ENCODE measurements at places on chromosomes 3 and 15.

- no peak for DNase-seq
Observed at GRCh38 chr3:135992072-135992471, 26.5 kb downstream of the PPP2R3A start.

GRCh38 chr15:28058082-28058481, 41.0 kb downstream of the OCA2 start:
- DNase-seq, result no peak

GRCh38 chr3:100160521-100160920, 46.2 kb upstream of the FILIP1L start:
- no peak for DNase-seq

GRCh38 chr15:81255315-81255957, 58.8 kb downstream of the IL16 start:
- no peak for DNase-seq

- no peak for DNase-seq
Observed at GRCh38 chr3:31481697-31482096, 51.0 kb upstream of the STT3B start.

DNA sequence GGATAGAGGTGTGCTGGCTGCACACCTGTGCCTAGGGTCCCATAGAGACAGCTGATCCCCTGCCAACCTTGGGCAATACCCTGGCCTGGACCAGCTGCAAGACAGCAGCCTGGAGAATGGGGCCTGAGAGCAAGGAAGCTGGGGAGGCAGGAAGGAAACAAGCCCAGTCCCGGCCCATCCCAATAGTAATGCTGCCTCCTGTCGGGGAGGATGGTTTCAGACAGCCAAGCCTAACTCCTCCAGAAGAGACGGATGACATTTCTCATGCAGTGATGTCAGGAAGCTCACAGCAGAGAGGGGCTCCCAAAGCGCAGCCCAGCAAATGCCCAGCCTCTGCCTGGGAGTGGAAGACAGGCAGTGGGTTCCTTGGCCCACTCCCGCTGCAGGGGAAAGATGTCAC, 408.8 kb downstream of the OCA2 start:
- DNase-seq, result no peak

- DNase-seq, result no peak
Observed at GRCh38 chr15:36748366-36749115, 169.1 kb downstream of the CDIN1 start.

DNA sequence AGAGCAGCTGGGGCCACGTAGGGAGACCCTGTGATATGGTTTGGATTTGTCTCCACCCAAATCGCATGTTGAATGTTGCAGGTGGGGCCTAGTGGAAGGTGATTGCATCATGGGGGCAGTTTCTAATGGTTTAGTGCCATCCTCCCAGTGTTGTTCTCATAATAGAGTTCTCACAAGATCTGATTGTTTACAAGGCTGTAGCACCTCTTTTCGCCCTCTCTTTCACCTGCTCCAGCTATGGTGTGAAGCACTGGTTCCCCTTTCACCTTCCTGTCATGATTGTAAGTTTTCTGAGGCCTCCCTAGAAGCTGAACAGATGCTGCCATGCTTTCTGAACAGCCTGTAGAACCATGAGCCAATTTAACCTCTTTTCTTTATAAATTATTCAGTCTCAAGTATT, 198.9 kb upstream of the CBLB start:
- DNase-seq, result no peak

DNA sequence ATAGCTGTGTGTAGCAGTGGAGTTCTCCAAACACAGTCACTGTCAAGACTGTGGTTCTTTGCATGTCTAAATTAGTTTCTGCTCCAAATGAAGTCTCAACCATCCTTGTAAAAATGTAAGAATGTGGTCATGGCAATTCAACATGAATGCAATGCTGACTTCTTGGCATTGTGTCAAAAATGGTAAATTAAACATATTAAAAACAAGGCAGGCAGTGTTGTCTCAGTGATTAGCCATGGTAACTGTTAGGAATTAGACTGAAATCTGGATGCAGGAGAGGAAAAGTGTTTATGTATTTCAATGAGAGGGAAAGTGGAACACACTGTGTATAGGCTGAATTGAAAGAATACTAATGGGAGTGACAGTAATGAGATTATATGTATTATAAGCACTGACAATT, 597.2 kb downstream of the EDEM1 start:
- no peak for DNase-seq

- DNase-seq, result no peak
Observed at GRCh38 chr15:54206586-54207321, 228.5 kb downstream of the UNC13C start.

DNA sequence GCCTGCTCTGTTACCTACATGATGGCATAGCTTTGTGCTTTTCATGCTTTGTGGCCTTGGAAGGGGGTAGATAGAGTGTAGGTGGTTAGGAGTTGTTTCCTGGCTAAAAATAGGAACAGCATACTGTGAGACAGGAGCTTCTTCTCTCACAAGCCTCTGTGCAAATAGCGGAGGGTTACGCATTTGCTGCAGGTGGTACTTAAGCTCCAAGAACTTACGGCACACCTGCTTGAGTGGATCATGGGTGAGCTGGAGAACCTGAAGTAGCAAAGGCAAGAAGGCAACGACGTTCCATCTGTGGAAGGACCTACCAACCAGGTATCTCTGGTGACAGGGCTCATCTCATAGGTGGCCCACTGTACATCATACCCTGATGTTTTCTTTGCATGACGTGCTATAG, 66.0 kb downstream of the ST6GAL1 start:
- DNase-seq, result no peak

GRCh38 chr3:170022336-170022735, 15.5 kb upstream of the GPR160 start:
- no peak for DNase-seq

- DNase-seq, result no peak
Observed at GRCh38 chr3:59717679-59718205, 667.9 kb upstream of the CFAP20DC start.

DNA sequence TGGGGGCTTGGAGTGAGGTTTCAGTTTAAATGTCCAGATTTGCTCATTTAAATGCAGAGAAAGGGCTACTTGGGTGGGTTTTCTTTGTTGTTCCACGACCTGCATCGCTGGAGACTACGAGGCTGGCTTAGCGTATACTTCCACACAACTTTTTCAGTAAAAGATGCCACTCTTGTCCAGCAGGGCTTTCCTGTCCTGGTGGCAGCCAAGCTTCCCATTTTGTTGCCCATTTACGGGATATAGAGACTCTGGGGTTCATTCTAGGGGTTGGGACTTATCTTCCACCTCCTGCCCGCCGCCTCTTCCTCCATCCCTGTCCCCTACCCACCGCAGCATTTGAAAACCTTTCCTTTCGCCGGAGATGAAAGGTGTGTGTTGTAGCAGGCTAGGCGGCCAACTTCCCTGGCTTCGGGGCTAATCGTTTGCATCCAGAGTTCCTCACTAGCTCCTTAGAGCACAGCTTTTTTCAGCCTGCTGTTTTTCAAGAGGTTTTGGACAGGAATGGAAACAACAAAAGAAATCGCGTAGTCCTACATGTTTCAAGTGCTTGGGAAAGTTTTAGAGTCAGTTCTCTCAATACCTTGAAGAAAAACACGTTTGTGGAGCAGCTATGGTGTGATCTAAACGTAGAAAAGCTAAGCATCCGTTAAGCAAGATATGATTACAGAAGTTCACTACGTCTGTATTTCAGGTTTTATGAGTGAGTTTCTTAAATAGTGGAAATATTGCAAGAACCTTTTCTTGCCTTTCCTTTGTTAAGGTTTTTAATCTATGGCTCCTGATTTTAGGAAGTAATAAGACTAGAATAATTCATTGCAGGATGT, 843 bp downstream of the CHRNA5 start:
- DNase-seq, result no peak

All from CD4-positive, alpha-beta T cell treated with Interleukin-17A for 1 hour (primary cell).